ENCODE measurements at places on chromosomes 1 and 21.

GRCh38 chr21:44735821-44736220 is 24.4 kb upstream of the TSPEAR start:
- no peak for DNase-seq

DNA sequence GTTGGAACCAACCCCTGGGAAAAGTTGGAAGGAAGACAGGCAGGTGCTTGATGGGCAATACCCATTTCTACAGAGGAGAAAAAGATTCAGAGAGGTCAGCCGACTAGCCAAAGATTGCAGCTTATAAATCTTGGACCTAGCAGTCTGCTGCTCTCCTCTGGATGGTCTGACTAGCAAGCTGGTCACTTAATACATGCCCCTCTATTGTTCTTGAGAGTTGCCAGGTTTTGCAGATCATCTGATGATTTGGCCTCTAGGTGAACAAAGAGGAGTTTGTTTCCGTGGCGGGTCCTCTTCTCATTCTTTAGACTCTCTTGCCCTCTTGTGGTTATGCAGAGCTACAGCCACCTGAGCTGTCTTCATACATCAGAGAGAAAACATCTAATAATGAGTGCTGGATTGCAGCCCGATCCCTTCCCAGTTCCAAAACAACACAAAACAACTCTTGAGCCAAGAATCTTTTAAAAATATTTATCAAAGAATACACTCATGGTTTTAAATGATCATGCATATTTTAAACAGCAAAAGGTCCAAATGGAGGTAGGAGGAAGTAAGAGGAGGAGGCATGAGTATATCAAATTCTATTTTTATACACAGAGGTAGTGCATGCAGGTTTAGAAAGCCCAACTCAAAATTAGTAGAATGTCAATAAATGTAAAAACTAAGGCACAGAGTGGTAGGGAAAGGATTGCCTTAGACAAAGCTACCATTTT is 115.7 kb downstream of the SLC30A10 start:
- no peak for DNase-seq

DNA sequence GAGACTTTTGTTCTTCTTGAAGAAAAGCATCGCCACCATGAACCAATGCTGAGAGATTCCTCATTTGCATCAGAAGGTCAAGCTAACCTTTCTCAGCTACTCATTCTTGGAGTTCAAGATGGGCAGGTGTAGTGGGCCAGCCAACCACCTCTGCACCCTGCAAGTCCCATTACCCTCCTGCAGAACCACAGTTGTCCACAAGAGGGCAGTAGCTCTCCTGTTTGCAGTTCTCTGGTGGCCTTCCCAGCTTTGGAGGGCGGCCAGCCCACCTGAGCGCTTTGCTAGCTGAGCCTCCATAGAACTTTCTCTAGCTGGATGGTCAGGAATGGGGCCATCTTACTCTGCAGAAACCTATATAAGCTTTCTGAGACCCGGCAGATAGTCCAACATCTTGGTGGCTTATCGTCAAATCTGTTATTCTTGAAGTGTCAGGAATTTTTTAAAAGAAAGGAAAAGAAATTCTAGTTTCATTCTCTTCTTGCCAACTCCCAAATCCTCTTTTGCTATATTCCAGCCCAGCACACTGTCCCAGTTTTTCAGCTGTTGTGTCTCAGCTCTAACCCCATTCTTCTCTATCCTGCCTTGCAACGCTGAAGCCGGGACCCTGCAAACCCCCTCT is 11.0 kb upstream of the LMX1A start:
- peak; percentile 18 for DNase-seq

- no peak for DNase-seq
Measured at GRCh38 chr1:85570446-85571180, 9.9 kb upstream of the CCN1 start.

- DNase-seq: no peak
Measured at GRCh38 chr1:112309499-112309898, 86.5 kb upstream of the CTTNBP2NL start.

DNA sequence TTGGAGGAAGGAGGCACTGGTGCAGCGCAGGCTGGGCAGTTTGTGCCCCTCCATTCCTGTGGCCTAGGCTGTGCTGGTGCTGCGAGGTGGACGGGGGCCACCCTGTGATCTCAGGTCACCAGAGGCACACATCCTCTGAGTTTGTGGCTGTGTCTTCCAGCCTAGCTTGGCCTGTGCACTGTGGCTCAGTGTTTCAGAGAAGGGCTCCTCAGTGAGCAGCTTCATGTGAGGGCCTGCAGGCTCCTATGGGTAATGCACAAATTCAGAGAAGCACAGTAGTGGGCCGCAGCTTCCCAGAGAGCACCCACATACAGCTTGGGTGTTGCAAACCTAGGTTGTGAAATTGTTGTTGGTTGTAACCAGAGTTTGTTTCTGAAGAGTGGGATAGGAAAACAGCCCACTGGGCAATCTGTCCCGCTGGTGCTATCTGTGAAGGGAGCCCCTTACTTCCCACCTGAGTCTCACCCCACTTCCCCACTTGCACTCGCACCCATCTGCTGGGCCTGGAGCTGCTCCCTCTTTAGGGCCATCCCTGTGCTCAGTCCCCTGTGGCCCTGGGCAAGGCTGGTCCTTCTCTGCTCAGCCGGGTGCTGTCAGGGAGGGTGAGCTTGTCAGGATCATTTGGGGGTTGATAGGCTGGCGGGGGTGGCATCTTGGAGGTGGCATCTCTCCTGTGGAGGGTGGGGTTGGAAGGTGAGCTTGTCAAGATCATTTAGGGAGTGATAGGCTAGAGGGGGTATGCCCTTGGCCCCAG is 30.2 kb downstream of the SNAP47 start:
- DNase-seq: no peak

DNA sequence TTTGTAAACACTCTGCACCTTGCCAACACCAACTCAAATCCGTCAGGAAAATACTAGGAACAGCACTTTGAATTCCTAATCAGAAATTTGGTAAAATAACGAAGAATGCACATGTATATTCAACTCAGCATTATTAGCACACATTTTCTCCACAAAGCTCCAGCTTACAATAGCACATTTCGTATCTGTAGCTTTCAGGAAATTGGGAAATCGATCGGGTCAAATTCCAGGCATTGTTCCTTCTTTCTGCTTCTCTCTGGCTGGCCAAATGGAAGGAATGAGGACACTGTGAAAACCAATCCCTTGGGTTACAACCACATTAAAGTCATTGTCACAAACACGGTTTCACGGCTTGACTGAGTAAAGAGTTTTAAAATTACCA is 58.6 kb downstream of the NPHP4 start:
- no peak for DNase-seq

DNA sequence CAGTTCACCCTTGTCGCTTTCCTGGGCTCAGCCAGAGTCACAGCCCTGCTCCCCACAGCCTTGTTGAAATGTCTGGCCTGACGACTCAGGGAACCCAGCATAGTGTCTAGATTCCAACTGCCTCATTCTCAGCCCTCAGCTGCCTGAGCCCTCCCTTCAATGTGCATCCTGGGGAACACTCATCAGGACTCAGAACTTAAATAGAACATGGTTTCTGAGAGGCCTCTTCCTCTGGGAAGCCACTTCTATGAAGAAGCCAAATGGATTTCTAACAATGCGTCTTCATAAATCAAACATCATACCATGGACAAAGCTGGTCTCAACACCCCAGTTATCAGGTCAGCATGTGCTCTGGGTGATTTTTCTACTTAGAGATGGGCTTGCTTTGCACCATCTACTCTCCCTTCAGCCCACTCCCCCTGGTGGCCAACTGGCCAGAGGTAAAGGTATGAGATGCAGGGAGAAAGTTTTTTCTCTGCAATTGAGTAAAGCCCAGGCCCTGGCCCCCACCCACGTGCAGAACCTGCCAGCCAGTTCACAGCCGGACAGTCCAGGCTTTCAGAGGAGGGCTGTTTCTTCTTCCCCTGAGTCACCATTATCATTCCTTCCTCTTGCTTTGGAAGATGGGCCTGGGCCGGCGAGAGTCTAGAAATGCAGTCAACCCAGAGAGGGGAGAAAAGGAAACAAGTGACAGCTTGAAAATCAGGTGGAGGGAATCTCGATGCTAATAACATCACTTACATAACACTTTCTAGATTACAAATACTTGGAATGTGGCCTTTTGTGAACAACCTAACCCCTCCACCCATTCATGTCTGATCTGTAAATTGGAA is 32.1 kb downstream of the CD244 start:
- DNase-seq: peak; percentile 64

GRCh38 chr21:43362321-43362791 is 64.6 kb downstream of the SIK1 start:
- peak; percentile 72 for DNase-seq

DNA sequence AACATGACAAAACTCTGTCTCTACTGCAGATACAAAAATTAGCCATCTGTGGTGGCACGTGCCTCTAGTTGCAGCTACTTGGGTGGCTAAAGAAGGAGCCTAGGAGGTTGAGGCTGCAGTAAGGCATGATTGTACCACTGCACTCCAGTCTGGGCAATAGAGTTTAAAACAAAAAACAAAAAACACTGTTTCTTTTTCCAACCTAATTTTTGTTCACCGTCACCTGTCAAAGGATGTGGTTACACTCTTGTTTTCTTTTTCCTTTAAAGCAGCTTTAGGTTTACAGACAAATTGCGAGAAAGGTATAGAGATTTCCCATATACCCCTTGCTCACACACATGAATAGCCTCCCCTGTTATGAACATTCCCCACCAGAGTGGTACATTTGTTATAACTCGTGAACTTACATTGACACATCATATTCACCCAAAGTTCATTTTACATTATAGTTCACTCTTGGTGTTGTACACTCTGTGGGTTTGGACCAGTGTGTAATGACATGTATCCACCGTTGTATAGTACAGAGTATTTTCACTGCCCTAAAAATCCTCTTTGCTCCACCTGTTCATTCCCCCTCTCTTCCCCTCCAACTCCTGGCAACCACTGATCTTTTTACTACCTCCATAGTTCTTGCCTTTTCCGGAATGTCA is 26.2 kb downstream of the SMG7 start:
- DNase-seq: no peak

DNA sequence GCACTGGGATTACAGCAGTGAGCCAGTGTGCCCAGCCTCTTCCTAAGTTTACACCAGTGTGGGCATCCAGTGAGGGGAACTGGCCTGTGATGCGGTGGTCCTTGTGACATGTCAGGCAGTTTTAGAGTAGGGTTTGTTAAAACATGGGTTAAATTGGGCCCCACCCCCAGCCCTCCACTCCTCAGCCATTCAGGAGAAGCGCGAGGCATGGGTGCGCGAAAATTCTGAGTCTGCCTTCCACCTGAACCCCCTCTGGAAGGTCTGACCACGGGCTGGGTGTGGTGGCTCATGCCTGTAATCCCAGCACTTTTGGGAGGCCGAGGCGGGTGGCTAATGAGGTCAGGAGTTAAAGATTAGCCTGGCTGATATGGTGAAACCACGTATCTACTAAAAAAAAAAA is 51.7 kb downstream of the SKI start:
- no peak for DNase-seq

DNA sequence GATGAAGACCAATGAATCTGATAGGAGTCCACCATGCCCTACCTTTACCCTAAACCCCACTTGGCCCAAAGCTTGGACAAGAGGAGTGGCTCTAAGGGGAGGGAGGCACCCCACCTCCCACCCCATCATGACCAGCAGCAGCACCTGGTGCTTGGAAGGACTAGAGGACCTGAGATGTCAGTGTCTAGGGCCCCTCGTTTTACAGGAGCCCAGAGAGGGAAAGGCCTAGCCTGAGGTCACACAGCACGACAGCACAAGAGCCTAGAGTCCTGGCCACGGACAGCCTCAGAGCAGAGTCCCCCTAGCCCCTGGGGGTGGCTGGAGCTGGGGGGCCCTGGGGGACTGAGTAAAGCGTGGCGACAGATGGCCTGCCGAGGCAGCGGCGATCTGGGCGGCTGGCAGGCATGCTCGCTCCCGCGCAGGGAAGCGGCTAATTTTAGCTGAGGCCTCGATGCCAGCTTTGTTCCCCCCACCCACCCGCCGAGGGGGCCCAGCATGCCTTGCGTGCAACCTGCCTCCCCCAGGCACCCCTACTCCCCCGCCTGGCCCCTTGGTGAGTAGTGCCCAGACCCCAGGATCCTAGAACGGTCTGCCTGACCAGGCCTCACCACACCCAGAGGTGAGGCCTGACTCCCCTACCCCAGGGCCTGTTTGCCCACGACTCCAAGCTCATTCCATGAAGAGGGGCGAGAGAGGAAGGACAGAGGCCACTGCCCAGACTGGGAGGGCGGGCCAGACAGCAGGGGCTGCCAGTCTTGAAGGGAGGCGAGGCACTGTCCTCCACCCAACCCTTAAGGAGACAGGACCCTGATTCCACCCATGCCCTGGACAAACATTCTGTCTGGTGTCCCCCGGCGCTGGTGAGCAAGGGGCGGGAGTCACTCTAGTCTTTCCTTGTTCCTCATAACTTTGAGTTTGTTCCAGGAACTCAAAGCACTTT is 39.0 kb downstream of the AHDC1 start:
- DNase-seq: no peak

GRCh38 chr1:82778612-82779011 is 977.9 kb downstream of the ADGRL2 start:
- DNase-seq: no peak

GRCh38 chr1:30562559-30562958 is 160.8 kb downstream of the MATN1 start:
- DNase-seq: no peak

- no peak for DNase-seq
Measured at GRCh38 chr21:25507522-25507921, 99.8 kb downstream of the MRPL39 start.

GRCh38 chr1:174954073-174954460 is 45.7 kb upstream of the CACYBP start:
- no peak for DNase-seq

DNA sequence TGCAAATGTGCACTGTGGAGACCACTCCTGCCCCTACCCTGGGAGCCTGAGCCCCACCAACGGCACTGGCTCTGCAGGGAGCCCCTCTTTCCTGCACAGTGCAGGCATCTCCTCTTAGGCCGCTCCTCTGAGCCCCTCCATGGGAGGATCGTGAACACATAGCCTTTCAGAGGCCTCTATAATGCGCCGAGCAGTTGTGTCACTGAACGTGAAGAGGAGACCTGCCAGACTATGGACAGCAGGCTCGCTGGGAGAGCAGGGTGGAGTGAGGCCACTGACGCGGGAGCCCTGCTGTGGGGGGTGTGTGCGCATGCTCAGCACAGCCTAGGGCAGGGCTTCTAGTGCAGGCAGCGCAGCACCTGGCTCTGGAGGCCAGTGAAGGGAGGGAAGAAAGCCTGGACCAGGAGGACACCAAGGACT is 151.3 kb upstream of the COL6A1 start:
- DNase-seq: no peak

GRCh38 chr1:160107512-160107911 is 8.0 kb upstream of the ATP1A2 start:
- DNase-seq: no peak
